ENCODE measurements at places on chromosomes 7 and 10.
A peak's percentile ranks its signal among the peaks of the same experiment; 100 is the strongest.

DNA sequence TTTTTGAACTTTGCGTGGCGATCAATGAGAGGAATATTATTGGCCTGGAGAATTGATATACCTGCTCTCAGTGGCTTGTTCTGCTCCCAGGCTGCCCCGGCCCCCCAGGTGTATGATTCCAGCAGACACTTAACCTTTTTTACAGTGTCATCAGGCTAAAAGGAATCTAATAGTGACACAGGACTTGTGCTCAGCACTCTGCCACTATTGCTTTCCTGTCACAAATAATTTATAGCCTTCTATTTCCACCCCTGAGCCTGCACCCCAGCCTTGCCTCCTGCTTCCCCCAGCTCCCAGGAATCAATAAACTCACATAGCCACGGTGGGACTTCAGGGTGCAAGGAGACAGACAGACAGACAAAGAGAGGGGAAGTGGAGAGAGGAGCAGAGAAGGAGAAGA is 28.3 kb downstream of the PAX2 start:
- DNase-seq: no peak

DNA sequence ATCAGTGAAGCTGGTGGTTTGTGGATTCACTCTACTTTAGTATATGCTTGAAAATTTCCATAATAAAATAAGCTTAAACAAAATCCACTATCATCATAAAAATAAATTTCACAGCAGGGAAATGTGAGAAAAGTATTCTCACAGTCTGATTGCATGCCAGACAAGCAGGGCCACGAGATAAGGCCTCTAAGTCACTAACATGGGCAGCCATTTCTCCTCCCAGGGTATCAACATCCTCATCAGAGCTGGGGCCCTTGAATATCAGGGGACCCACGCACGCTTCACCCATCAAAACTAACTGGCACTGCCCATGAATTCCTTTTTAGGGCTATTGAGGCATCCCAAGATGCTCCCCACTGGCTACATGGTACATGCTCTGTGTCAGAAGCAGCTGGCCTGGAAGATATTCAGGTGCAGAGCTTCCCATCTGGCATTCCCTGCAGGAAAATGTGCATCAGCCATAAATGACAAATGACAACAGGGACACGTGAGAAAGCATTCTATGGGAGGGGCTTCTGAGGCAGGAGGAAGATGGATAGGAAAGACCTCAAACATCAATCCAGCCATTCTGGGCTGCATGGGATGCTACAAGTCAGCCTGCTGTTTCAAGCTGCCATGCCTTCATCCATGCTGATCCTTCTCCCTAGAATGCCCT is 17.4 kb downstream of the CCDC6 start:
- no peak for DNase-seq

- no peak for DNase-seq
Measured at GRCh38 chr7:30682212-30683083, at the start of gene CRHR2. TSS of gene CRHR2 (minus strand) at chr7:30682456. CDS start at chr7:30682280, 176 bp downstream.

DNA sequence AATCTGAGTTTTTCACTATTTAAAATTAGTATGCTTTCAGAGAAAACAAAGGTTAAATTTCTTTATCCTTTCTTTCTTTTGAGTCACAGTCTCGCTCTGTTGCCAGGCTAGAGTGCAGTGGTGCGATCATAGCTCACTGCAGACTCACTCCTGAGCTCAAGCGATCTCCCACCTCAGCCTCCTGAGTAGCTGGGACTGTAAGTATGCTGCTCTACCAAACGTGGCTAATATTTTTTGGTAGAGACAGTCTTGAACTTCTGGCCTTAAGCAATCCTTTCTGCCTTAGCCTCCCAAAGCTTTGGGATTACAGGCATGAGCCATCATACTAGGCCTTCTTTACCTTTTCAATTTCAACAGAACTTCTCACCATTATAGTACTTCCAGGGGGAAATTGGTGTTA is 113.7 kb downstream of the TRIM24 start:
- no peak for DNase-seq

DNA sequence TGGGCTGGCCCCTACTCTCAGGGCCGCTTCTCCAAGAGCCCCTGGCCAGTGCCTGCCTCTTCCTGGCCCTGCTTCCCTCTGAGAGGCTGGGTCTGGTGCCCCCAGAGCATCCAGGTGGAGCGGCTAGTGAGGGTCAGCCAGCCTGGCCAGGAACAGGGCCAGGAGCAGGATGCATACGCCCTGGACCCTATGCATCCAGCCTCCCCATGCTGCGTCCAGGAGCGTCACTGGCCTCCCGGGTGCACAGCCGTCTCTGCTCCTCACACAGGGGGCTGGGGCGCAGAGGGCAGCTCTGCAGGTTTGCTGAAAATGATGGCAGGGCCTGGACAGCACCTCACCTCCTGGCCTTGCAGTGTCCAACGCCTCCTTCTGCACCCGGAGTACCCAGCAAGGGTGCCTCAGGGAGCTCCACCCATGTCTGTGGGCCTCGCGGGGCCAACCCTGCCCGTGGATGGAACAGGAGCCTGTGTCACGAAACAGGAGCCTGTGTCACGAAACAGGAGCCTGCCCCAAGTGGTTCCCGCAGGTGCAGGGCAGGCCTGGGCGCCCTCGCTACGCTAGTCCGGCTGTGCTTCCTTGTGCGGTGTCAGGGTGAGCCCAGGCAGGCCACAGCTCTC is 246.2 kb upstream of the PPP2R2D start:
- DNase-seq: no peak

- DNase-seq: peak; percentile 49
Measured at GRCh38 chr10:4243651-4244050, 458.6 kb upstream of the KLF6 start.

DNA sequence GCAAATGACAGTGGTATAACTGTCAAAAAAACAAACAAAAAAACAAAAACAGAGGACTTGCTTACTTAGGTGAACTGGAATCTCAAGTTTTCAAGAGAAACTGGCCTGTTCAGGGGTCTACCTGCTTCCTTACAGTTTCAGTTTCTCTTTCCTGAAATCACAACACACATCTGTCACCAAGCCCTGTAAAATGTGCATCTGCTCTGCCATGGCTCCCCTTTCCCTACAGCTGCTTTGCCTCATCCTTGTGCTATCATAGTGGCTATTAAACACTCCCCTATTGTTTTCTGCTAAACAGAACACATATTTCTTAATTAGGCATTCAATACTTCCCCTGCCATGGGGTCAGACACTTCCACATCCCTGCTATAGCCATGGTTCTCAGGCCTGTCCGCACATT is 37.6 kb downstream of the CPED1 start:
- DNase-seq: no peak

DNA sequence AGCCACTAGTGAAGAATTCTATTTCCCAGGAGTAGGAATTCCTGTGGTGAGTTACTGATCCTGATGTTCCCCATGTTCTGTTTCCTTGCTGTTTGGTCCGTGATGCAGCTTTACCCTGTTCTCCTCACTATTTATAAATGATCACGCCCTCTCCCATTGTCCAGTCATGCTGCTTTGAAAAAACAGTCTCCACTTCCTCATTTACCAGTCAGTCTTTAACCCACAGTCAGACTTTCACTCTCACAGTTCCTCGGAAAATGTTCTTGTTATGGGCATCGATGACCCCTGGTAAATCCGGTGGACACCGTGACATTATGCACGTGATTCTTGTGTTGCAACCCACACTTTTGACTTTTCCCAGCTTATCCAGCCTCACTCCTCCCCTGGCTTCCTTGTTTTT is 14.4 kb downstream of the SCIN start:
- DNase-seq: no peak

DNA sequence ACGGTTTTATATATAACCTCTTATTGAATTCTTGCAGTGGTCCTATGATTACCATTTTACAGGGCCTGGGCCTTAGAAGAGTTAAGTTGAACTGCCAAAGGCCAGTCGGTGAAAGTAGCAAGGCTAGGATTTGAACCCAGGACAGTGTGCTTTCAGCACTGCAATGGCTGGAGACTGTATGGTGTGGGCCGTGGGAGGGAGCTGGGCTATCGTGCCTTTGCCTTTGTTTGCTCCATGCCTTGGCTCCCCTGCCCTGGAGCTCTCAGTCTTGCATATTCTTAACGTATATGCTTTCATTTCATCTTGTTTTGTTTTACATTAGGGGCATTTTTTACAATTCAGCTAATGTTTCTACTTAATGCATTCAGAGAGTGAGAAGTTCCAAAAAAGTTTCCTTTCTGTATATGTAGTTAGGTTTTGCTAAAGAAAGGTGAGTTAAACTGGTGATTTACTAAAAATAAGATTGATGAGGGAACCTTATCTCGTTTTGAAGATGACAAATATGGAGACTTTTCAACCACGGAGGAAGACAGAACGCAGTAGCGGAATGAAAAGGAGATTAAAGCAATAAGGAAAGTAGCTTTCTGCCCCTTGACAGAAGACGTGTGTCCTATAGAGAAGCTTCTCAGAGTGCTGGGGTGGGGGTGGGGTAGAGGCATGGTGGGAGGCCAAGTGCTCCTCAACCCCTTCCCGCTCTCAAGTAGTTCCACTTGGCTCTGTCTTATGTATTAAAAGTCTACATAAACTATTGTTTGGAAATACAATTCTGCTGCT is 82.5 kb downstream of the RTKN2 start:
- DNase-seq: no peak

GRCh38 chr7:135661311-135662122 is 797 bp upstream of the STMP1 start:
- DNase-seq: no peak

GRCh38 chr10:90751107-90751997 is 106.5 kb downstream of the HTR7 start:
- peak; percentile 29 for DNase-seq

DNA sequence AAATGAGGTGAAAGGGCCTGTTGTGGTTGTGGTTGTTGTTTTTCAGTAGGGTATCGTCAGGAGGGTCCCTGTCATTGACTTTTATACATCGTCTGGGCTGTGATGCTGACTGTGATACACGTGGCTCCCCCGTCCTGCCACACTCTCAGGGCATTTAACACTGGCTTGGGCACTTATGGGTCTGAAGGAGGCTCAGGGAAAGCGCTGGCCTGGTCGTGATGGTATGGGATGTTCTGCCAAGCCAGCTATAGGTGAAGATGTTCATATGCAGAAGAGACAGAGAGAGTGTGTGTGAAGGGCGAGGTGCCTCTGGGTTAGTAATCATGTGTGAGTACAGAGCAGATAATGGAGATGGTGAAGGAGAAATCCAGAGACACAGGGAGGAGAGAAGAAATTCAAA is 158.5 kb downstream of the PRPF18 start:
- DNase-seq: no peak

DNA sequence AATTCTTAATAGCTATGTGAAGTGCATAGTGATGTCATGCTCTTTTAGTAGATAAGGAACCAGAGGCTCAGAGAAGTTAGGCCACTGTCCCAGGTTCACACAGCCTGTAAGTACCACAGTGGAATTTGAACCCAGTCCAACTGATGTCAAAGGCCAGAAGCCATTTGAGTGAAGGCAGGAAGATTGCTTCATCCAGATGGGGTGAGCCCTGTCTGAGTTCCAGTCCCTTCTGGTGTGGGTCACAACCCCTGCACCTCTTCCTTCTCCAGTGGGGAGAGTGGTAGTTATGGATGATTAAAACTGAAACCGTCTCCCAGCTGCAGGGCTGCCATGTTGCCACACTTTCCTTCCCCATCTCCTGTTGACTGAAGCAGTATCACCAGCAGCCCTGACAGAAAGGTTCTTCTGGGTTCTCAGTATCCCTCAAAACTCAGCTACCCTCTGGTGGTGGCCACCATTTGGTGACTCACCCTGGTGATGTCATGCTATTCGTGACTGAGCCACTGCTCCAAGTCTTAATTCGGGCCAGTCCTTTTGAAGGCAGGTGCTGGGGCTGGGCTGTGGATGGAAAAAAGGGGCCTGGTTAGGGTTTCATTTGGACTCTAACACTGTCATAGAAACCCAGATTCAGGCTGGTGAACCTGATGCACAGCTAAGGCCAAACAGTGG is 1.5 kb upstream of the C10orf95 start:
- peak; percentile 78 for DNase-seq

- peak; percentile 82 for DNase-seq
Measured at GRCh38 chr10:125146791-125147579, 13.4 kb downstream of the CTBP2 start.

Data from AG08396 (cell line).